Sigmoid colon (tissue), 7 donors: ENCODE measurements at places on chromosomes 5 and 9. TPM values are rescaled to one million over a fixed set of nuclear protein-coding genes. Genes with fewer than 3 reads are reported as not detected.

ISOC1 gene
- 28.2 TPM for polyA plus RNA-seq

CDKN2A gene
- 2.5 TPM for polyA plus RNA-seq

LCN1 gene
- polyA plus RNA-seq = not detected

MOB3B gene
- polyA plus RNA-seq = 23.4 TPM

PCDHA12 gene
- 0.06 TPM for polyA plus RNA-seq

PCDHB5 gene
- under 0.01 TPM for polyA plus RNA-seq

CDKN2B-AS1 gene
- polyA plus RNA-seq = 31.1 TPM

F2RL2 gene
- not detected for polyA plus RNA-seq

ADAM19 gene
- polyA plus RNA-seq = 1.2 TPM

PIP5KL1 gene
- not detected for polyA plus RNA-seq

PTGER4 gene
- polyA plus RNA-seq = 9.0 TPM

PCDHGA6 gene
- polyA plus RNA-seq = not detected

EFCAB9 gene
- not detected for polyA plus RNA-seq

FOXI1 gene
- 0.06 TPM for polyA plus RNA-seq

OBP2B gene
- polyA plus RNA-seq = not detected

PAIP1 gene
- polyA plus RNA-seq = 37.9 TPM

HNRNPK gene
- polyA plus RNA-seq = 237 TPM
